ENCODE measurements at places on chromosomes 7 and 10.

DNA sequence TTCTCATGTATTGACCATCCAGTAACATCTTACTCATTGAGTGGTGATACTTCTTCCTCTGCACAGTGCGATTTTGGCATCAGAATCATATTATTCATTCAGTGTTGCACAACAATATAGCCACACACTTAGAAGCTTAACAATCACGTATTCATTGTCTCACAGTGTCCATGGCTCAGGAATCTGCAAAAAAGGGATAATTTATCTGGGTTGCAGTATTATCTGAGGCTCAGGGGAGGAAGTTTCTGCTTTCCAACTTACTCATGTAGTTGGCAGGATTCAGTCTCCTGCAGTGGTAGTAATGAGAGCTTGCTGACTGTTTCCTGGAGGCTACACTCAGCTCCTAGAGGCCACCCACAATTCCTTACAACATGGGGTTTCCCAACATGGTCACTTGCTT, 803.6 kb downstream of the SORCS1 start:
- no peak for DNase-seq

- DNase-seq = no peak
Observed at GRCh38 chr7:51102828-51103227, 213.8 kb downstream of the COBL start.

DNA sequence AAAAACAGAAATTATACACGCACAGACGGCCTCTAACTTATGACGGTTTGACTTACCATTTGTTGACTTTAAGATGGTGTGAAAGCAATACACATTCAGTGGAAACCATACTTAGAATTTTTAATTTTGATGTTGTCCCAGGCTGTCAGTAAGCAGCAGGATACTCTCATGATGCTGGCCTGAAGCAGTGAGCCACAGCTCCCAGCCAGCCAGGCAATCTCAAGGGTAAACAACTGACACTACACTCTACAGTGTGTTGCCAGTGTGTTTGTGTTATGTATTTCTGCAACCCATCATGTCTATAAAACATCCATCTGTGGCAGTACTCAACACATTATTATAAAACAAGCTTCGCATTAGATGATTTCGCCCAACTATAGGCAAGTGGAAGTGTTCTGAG, 747.5 kb downstream of the NRG3 start:
- no peak for DNase-seq

DNA sequence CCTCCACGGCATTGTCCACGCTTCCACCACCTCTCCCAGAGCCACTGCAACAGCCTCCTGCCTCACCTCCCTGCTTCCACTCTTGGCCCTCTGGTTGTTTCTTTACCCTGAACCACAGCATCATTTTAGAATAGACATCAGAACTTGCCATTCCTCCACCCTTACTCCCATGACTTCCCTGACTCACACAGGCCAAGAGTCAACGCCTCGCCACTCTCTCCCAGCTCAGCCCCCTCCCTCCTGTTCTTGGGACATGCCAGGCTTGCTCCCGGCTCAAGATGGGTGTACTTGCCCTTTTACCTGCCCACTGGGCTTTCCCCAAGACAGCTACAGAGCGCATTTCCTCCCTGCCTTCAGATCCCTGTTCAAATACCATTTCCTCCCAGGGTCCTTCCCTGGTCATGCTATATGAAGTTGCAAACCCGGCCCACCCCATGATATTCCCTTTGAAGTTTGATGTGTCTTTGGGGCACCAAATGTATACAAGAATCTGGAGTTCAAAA, 429.1 kb downstream of the RPS24 start:
- DNase-seq = no peak

GRCh38 chr10:69241575-69241974, 21.4 kb downstream of the HKDC1 start:
- no peak for DNase-seq

DNA sequence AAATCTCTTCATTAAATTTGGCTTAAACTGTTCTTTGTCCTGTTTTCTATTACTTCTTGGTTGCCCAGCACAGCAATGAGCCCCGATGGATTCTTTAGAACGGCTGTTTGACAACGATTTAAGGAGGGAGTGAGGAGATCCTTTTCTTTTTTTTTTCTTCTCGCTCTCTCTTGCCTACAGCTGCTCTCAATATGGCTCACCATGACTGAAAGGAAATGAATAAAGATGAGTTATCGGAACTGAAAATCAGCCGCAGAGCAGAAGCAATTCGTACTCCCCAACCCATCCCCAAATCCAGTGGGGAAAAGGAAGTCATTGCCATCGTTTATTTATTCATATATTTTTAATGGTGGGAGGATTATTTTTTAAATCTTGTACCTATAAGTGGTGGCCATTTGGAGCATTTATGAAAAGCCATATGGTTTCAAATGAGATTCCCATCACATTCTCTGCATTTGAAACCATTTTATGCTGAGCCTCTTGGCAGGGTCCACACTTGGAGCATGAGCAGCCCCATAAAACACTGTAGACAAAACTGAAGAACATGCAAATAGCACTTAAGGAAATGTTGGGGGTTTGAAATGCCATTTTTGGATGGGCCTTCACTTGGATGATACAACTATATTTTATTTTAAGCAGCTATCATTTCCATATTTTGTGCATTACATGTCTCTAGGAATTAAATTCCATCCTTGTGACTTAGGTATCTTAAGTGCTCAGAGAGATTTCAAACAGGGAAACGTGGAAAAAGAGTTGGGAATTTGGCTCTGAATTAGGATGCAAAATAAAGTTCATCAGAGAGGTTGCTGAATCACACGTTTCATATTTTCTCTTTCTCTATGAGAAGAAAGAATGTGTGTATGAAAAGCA, 107.7 kb upstream of the FZD1 start:
- no peak for DNase-seq

- DNase-seq = no peak
Observed at GRCh38 chr7:3164380-3164792, 120.7 kb upstream of the CARD11 start.

DNA sequence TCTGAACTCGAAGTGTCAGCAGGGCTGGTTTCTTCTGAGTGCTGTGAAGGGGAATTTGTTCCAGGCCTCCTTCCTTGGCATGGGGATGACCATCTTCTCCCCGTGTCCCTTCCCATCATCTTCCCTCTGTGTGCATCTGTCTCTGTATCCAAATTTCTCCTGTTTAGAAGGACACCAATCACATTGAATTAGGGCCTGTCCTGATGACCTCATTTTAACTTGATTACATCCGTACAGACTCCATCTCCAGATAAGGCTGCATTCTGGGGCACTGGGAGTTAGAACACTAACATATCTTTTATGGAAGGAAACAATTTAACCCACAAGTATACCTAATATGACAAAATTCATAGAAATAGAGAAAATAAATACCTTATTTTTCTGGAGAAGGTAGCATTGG, 76.8 kb upstream of the ANKRD1 start:
- no peak for DNase-seq

DNA sequence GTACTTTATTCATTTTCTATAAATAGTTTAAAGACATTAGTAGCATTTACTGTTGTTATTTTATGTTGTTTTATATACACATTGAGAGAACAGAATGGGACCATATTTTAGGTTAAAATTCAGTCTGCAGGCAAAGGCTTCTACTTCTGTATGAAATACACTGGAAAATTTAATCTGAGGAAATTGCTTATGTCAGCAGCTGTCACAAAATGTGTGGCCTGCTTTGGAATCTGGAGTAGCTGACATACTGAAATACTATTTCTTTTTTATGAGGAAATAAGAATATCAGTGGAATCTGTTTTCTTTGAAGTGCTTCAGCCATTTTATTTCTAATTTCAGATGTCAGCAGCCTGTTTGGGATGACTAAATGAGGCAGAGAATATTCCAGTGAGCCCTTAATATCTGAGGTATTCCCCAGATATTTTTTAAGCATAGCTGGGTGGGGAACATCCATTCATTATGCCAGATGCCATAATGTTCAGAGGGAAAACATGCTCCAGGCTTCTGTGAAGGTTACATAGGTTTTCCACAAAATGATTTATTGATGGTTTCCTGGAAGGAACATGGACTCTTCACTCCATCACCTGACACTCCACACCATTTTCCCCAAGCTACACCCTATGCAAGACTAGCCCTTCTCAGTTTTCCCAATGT, 267.1 kb downstream of the ARL4A start:
- no peak for DNase-seq

GRCh38 chr7:1550846-1551155, 5.2 kb downstream of the TMEM184A start:
- no peak for DNase-seq

DNA sequence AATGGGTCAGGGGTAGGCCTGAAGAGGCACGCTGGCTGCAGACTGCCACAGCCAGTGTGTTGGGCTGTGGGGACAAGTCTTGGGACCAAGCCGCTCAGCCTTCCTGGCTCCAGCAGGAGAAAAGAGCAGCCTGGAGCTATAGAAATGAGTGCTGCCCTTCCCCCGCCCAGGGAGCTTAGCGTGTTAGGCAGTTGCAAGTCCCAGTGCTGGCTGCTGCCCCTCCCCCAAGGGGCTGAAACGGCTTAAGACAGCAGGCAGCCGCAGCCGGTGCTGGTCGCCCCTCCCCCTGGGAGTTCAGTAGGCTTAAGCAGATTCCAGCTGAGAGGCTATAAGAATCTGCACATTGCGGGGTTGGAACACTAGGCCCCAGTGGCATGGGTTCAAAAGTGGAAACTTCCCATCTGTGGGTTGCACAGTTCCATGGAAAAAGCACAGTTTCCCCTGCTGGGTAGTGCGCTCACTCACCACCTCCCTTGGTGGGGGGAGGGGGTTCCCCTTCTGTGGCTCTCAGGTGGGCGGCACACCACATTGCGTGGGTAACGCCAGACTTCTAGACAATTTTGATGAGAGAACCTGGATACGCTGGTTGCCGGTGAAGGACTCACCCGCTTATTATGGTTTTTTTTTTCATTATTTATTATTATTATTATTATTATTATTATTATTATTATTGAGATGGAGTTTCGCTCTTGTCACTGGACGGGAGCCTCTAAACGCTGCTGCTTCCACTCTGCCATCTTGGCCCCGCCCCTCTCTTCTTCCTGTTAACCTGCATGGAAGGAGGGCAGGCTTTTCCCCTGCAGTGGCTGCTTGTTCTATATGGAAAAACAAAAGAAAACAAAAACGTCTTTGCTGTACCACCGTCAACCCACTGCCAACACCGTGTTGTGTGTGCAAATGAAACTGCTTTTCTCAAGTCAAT, 151.1 kb downstream of the CXCL12 start:
- no peak for DNase-seq

GRCh38 chr10:57333880-57334279, 933.8 kb downstream of the IPMK start:
- DNase-seq = no peak

- no peak for DNase-seq
Observed at GRCh38 chr10:50467209-50467608, 156.5 kb downstream of the SGMS1 start.

GRCh38 chr7:118420888-118421287, 196.4 kb downstream of the ANKRD7 start:
- DNase-seq = no peak

DNA sequence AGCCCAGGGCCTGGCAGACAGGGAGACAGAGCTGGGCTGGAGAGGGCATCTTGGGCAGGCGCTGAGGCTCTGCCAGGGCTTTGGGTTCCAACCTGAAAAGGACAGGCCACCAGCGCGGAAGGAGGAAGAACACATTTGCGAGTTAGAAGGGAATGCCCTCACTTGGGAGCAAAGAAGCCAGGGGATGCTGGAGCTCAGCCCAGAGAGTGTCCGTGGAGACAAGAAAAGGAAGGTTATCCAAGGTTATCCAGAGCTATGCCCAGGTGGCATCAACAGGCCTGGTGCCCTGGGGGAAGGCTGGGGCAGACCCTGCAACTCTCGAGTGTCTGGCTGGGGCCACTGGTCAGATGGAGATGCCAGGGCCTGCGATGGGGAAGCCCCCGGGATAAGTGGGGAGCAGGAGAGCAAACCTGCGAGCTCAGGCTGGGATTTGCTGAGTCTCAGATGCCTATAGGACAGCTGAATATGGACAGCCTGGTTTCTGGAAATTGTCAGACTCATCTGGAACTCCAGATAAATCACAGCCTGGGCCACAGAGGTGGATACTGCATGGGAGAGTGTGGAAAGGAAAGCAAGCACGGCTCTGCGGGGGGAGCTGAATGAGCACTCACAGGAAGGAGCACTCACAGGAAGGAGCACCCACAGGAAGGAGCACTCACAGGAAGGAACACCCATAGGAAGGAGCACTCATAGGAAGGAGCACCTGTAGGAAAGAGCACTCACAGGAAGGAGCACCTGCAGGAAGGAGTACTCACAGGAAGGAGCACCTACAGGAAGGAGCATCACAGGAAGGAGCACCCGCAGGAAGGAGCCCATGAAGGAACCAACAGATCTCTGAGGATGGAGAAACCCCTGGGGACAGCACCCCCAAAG, 152.1 kb downstream of the ADAM12 start:
- no peak for DNase-seq

GRCh38 chr10:13810568-13810967, 223.8 kb downstream of the PRPF18 start:
- DNase-seq = no peak

DNA sequence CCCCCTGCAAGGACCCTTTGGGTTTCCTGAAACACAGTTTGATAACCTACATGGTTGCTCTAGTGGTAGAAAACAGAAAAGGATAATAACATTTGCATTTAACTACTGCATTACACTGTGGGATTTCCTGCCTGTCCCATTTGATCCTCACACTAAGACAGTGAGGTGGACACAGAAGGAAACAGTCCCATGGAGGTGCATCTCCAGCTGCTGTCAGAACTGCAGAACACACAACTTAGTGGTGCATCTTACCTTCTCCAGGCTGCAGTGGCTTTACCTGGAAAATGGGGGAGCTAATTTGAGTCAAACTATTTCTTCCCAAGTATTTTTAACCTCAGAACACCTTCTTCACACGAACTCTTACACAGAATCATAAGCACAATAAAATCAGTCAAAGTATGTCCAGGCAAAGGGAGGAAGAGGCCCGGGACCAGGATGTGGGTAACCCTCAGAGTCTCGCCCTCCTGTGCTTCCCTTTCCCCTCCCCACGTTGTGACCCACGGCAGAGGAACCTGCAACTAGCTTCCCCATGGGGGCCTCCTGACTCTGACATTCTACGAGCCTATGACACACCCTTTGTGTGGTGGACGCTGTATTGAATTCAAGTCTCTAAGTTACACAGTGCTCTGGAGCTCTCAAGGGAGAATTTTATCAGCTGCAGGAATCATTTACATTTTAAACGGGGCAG, 33.7 kb downstream of the SCRN1 start:
- no peak for DNase-seq

GRCh38 chr7:45662018-45662417, 87.8 kb downstream of the ADCY1 start:
- DNase-seq = peak; percentile 14

DNA sequence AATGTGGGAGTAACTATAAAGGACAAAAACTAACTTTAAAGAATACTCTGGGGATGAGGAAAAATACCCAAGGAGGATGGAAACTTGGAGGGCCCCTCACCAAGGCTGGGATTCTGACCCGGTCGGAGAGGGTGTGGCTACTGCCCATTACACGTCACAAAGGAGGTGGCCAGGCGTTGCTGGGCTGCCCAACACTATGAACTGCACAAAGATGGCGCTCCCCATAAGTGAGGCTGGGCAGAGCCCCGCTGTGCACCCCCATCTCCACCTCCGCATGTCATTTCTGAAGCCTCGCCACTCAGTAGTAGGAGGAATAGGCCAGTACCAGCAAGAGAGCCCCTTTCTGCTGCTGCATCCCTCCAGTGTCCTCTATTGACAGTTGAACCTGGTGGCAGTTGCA, 290.1 kb upstream of the ZNF32 start:
- DNase-seq = peak; percentile 20

All from liver (tissue), 10 donors.